ENCODE measurements at places on chromosomes 4 and X.

GRCh38 chr4:160836431-160836830 lies 1327.4 kb downstream of the FSTL5 start:
- DNase-seq, result no peak

- DNase-seq, result no peak
Measured at GRCh38 chr4:139789096-139789654, 123.6 kb downstream of the MGST2 start.

DNA sequence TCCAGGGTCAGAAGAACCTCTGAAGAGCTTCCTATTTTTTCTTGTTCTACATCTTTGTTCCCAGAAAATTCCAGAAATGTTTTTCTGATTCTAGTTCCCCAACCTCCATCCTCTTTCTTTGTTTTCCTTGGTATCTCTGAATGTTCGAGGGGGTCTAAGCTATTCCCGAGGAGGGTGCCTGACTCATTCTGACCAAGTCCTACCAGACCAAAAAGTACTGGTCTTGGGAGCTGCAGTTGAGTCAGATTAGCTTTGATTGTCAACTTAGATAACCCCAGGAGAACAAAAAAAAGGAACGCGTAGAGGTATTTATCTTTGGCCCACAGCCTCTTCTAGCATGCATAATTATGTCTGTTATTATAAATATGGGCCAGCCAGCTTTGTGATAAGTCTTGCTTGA lies 12.1 kb upstream of the TENM3 start:
- DNase-seq, result no peak

DNA sequence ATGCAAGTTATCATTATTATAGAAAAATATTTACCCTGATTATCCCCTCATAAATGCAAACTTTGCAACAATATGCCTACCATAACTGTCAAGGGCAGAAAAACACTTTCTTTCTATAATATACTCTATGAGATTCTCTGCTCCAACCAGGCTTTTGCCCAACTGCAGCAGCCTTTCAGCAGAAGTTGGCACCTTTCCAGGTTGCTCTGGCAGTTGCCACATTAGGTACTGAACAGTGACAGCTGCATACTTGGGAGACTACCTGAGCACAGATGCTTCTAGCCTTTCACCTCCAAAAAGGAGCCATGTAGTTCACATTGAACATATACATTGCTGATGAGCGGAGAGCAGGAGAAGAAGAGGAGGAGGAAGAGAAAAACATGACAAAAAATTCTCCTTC lies 69.5 kb upstream of the BRWD3 start:
- DNase-seq, result no peak

- DNase-seq, result no peak
Measured at GRCh38 chrX:18010253-18010652, 149.2 kb upstream of the RAI2 start.

DNA sequence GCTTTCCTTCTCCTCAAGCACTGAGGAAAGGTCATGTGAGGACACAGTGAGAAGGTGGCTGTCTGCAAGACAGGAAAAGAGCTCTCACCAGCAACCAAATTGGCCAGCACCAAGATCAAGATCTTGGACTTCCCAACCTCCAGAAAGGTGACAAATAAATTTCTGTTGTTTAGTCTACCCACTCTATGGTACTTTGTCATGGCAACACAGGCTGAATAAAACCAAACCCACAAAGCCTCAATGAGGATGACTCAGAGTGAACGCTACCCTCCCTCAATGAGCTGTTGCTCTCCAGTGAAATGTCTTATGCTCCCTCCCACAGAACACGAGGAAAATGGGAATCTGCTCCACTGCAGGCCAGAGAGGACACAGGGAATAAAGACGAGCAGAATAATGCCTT lies 244.1 kb downstream of the RAB28 start:
- no peak for DNase-seq

GRCh38 chrX:24528605-24529004 lies 63.5 kb downstream of the PDK3 start:
- no peak for DNase-seq

- DNase-seq, result no peak
Measured at GRCh38 chr4:10579648-10580047, 104.9 kb downstream of the CLNK start.

DNA sequence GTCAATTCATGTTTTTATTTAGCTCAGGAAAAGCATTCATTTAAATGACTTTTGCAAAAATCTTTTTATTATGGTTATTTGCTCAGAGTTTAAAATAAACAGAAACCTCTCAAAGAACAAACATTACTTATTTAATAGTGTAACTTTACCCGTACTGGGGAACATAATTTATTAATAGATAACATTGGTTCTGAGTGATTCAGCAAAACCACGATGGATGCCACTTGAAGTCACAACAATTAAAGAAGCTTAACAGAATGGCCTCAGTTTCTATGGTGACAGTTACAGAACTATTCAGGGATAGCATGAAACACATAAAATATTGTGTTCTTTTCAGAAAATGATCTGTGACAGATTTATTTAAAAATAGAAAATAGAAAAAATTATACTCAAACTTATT lies 368.7 kb downstream of the CCSER1 start:
- no peak for DNase-seq

- DNase-seq, result no peak
Measured at GRCh38 chr4:140088323-140088967, 65.5 kb downstream of the MAML3 start.

DNA sequence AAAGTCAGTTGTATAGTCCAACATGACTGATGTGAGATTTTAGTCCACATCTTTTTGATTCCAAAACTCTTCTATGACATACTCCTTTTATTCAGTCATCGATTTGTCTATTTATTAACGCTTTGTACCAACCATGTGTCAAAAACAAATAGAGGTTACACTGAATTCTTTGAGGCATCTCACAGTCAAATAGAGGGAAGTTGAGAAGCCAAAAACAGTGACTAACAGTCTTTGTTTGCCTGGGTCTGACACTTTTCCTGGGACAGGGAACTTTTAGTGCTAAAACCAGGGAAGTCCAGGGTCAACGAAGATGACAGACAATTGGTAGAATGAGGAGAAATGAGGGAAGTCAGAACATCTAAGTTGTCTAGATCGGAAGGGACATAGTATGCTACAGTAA lies 169.9 kb upstream of the HS3ST1 start:
- no peak for DNase-seq

GRCh38 chr4:83767067-83767466 lies 231.2 kb downstream of the GPAT3 start:
- no peak for DNase-seq

GRCh38 chr4:168637872-168638756 lies 141.3 kb downstream of the PALLD start:
- no peak for DNase-seq

DNA sequence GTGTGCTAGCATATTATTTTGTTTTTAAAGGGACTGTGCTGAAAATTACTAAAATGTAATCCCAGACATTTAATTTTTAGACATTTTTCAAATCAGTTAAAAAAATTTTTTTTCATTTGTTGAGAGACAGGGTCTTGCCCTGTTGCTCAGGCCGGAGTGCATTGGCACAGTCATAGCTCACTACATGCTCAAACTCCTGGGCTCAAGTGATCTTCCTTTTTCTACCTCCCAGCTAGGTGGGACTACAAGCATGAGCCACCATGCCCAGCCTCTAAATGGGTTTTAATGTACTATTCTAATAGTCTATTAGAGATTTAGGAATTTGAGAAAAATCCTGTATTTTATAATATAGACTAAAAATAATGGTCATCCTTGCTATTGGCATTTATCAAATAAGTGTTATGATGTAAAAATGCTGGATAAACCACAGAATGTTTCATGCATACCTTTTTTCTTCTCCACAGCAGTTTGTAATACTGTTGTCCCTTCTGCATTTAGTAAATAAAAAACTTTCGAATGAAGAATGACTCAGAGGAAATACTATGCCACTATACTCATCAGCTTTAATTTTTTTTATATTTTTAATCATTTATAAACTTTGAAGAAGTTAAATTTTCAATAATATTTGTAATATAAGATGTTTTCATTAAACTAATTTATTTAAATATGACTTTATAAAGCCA lies 29.9 kb downstream of the CPEB2 start:
- DNase-seq, result no peak

DNA sequence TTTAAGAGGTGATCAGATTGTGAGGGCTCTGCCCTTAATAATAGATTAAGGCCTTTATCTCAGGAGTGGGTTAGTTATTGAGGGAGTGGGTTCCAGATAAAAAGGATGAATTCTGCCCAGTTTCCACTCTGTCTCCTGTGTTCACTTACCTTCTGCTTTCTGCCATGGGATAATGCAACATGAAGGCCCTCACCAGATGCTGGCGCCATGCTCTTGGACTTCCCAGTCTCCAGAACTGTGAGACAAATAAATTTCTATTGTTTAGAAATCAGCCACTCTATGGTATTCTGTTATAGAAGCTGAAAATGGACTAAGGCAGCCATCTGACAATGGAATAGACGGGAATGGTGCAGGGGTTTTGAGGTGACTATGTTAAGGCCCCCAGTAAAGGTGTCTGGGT lies 6.9 kb upstream of the RELL1 start:
- no peak for DNase-seq

DNA sequence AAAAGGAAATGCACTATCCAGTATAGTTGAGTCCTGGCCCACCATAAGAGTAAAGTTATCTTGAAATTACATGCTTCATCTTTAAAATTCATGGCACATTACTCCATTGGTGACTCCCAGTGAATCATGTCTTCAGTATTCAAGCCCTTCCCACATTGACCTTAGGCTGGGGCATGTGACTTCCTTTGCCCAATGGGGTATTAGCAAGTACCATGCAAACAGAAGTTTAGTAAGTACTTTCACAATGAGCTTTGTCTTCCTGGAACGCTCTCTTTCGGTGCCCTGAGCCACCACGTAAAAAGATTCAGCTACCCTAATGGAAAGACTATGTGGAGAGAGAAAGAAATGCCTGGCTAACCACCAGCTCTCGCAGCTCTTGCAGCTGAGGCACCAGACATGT lies 235.4 kb downstream of the HNRNPD start:
- DNase-seq, result no peak

DNA sequence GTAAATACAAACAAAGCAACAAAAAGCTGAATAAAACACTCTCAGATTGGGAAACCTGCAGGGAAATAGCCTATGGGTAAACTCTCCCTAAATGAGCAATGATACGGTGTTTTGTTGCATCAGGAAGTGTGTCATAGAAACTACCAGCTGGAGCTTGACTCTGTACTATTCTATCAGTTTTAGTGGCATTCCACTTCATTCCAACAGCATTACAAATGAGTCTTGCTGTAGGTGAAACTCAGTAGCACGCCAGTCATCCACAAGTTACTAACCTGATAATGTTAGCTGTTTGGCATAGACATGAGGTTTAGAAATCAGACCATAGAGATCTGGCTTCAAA lies 24.9 kb downstream of the FGFBP1 start:
- no peak for DNase-seq

GRCh38 chr4:163662768-163663167 lies 168.3 kb downstream of the TMA16 start:
- no peak for DNase-seq

GRCh38 chr4:140790765-140791164 lies 34.6 kb upstream of the TBC1D9 start:
- DNase-seq, result peak; percentile 83

DNA sequence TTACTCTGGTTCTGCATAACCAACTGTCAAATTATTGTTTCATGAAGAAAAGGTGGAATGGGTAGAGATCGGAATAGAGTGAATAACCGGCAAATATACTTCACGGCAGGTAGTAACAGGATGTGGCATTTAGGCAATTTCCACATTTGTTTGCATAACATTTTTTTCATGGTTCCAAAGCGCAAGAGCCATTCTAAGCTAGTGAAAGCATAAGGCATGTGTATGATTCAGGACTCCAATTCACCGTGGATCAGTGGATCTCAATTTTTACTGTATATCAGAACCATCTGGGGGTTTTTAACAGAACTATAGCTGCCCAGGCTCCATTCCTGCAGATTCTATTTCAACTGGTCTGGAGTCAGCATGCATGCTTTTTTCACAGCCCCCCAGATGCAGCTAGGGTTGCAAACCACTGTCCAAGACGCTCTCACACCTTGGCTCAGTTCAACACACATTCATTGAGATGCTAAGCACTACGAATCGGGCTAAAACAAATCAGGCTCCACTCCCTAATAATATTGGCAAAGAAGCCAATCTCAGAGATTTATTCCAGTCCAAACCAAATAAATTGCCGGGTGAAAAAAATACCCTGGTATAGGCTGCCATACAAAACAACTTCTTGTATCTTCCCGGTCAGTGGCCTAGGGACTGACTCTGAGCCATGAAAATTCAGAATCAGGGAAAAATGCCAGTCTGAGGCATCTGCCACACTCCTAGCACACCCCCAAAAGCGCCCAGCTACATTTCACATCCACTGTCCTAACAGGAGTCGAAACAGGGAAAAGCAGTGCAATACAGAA lies 30.0 kb downstream of the AFAP1 start:
- no peak for DNase-seq

GRCh38 chr4:79979785-79980437 lies 93.1 kb downstream of the ANTXR2 start:
- DNase-seq, result no peak

GRCh38 chr4:152115794-152116193 lies 355.0 kb upstream of the GATB start:
- DNase-seq, result no peak

DNA sequence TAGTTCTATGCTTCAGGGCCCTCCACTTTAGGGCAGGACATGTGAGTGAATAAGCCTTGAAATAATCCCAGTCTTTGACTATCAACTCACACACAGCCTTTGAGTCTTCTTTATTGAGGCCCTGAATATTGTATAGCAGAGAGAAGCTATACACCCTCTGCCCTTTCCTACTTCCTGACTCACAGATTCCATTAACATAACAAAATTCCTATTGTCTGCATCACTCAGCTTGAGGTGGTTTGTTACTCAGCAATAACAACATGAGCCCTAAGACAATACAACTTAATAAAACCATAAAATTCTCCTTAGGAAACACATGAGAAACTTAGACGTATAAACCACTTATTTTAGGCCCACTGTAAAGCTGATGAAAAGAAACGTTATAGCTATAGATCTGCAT lies 680.3 kb upstream of the DIAPH2 start:
- no peak for DNase-seq

GRCh38 chrX:118579417-118579816 lies 83.8 kb downstream of the DOCK11 start:
- no peak for DNase-seq

GRCh38 chr4:78372355-78372988 lies 179.1 kb upstream of the ANXA3 start:
- no peak for DNase-seq

DNA sequence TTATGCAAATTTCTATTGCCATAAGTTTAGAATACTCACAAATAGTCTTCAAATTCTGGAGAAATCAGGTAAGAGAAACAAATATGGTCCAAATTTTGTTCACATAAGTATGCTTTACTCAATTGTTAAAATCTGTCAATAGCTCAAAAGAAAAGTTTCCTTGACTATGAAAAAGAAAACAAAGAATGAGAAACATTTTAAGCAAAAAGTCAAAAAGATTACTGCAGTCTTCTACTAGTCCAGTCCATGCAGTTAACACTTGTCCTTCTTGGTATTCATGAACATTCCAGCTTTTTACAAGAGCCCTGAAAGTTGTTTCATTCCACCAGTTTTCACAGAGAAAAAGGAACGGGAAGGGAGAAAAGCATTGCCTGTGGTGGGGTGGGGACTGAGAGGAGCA lies 54.7 kb upstream of the ZXDA start:
- no peak for DNase-seq
